ENCODE measurements at places on chromosomes 16 and 17. TPM values are rescaled to one million over a fixed set of nuclear protein-coding genes. Genes with fewer than 3 reads are reported as not detected.

The CARD14 gene
- not detected for total RNA-seq

The CFDP1 gene
- total RNA-seq = 35.1 TPM

The NXPH3 gene
- not detected for total RNA-seq

The KRTAP4-4 gene
- total RNA-seq = not detected

The NACA2 gene
- total RNA-seq = not detected

The EVI2B gene
- total RNA-seq = 109 TPM

The ARHGAP44 gene
- not detected for total RNA-seq
